AG08396 (cell line): ENCODE measurements at places on chromosomes 7 and 10.

GRCh38 chr7:38584443-38585210 is 46.5 kb downstream of the AMPH start:
- peak; percentile 32 for DNase-seq

DNA sequence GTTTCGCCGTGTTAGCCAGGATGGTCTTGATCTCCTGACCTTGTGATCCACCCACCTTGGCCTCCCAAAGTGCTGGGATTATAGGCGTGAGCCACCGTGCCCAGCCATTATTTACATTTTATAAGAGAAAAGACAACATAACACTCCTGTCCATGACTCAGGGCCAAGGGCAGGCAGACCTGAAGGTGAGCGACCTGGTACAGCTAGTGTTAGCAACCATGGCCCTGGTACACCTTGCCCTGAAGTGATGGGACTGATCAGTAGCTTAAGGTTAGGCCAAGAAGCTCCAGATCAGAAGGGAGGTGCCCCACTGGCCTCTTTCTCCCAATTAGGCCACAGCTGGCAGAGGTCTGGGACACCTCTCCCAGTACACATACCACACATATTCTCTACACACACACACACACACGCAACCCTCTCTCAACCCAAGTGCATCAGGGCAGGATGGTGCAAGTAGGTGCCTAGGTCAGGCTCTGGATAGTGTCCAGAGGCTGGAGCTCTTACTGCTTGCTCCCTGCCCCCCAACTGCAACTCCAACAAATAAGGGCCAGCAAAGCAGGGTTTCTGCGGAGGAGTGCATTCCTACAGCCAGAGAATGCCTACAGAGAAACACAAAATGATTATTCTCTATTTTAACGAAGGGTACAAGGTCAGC is 43.8 kb downstream of the DPCD start:
- no peak for DNase-seq

- DNase-seq: no peak
Measured at GRCh38 chr10:95820363-95820762, 64.4 kb downstream of the ENTPD1 start.

DNA sequence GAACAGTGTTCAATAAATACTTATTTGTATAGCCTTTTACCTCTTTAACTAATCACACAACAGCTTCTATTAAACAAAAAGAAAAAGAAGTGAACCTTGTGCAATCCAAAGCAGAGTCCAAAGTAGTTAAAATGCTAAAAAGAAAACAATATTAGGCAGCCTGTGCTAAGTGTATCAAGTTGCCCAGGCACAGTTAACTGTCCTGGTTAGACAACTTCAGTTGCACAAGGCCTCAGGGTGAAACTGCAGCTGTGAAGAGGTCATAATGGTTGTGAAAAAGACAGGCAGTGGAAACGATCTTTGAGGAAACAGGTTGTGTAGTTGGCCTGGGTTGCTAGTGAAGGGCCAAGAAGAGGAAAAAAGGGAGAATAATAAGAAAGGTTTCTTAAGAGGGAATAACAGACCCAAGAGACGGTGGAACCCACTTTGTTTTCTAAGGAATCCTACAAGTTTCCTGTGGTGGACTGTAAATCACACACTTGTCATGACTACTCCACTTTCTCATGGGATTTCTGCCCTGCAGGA is 6.0 kb upstream of the CROT start:
- no peak for DNase-seq

DNA sequence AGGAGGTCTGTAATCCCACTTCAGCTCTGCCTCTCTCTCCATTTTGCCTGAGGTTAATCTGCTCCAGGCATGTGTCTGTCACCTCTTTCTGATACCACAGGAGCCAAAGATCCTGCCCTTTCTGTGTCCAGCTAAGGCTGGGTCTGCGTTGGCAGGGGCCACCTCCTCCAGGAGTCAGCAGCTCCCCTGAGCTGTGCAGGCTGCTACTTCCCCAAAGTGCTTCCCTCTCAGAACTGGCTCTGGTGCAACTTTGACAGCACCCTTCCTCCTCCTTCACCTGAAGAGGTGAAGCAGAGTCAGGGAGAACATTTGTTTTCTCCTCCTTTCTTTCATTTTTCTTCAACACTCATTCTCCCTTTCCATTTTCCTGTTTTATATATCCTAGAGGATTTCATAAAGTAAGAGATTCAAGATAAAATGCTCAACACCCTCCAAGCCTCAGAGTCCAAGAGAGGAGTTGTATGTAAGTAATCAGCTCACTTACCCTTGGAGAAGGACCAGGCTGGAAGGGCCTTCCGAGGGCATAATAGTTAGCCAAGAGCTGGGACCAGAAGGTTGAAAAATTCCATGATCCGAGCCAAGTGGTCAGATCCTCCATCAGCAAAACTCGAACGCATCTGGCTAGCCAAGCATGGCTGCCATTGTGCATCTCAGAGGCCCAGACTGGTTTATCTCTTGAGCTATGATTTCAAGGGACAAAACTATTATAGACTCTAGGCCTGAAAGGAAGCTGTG is 257.3 kb downstream of the PTEN start:
- no peak for DNase-seq

DNA sequence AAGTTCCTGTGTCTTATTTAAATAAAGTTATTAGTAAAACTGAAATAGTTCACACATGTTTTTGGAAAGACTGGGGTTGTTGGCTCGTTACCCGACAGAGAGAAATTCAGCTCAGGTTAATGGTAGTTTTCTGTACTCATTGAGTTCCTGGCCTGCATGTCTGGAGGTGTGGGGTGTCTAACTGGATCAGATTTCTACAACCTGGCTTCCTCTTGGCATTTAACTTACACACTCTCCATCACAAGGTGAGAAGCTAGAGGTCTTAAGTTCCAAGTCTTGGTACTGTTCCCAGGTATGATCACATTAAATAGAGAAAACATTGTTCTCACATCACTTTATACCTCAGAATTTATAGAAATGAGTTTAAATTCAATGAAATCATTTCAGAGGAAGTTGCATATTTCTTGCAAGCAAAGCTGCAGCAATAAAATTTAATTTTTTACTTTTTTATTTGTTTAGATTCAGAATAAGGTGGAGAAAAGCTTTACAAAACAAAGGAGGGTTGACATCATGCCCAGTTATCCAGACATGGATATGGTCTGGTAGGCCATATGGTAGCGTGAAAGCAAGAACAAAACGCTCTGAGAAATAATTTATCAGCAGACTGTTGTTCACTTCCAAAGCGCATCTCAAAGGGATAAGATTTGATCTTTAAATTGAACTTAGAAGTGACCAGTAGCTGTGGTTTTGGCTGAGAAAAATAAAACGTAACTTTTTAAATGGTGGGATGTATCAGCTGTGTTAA is 120.6 kb downstream of the GLCCI1 start:
- DNase-seq: no peak

DNA sequence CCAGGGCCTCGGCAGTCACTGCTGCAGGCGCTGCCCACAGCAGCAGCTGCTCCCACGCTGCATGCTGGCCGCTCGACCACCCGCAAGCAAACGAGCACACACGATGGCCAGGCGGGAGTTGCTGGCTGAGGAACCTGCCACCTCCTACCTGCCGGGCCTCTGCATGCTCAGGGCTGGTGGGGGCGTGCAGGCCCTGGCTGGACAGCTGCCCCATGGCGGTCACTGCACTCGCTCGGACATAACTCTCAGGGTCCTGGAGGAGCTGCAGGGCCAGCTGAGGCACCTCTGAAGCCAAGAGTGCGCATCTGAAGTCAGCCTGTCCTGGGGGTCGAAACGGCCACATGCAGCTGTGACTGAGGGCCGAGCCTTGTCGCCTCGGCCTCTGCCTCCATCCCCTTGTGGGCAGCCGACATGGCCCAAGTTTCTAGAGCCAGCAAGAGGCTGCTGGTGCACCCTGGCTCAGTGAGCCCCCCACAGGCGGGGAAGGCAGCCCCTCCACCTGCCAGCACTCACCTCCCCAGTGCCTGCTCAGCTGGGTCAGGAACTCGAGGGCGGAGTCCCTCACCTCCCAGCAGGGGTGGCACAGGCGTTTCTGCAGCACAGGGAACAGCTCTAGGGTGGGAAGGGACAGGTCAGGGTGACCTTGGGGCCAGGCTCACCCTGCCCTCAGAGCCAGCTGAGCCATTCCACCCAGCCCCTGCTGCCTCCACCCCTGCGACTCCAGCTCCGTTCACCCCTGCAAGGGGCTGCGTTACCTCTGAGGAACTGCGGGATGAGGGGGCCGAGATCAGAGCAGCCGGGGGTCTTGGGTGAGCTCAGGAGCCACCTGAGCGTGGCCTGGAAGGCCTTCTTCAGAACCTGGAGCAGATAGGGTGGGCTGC is 16.1 kb downstream of the BRAT1 start:
- no peak for DNase-seq

DNA sequence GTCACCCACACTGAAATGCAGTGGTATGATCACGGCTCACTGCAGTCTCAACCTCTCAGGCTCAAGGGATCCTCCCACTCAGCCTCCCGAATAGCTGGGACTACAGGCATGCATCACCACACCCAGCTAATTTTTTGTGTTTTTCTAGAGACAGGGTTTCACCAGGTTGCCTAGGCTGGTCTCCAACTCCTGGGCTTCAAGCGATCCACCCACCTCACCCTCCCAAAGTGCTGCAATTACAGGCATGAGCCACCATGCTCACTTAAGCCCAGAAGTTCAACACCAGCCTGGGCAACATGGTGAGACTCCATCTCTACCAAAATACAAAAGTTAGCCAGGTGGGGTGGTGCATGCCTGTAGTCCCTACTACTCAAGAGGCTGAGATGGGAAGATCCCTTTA is 33.5 kb downstream of the GDI2 start:
- no peak for DNase-seq
